SK-N-DZ (cell line): ENCODE measurements at places on chromosomes 2 and 18.

GRCh38 chr2:2590141-2590540 lies 259.1 kb upstream of the MYT1L start:
- no peak for DNase-seq

DNA sequence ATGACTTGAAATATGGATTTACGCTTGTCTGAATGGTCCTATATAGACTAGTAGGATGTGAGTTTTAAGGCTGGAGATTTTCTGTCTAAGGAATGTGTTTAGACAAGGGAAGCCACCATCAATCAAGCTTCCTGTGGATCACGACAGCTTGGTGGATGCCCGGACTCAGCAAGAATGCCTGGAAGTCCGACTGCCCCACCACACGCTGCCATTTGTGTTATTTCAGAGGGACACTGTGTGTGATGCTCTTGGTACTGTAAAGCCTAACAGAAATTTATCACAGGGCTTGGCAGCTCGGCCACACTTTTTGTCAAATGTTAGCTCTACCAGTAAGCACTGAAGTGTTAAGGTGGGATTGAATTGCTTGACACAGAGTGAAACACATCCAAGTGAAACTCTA lies 127.1 kb upstream of the CDH7 start:
- no peak for DNase-seq

GRCh38 chr2:26396734-26397298 lies 4.9 kb upstream of the DRC1 start:
- no peak for DNase-seq

- DNase-seq: no peak
Observed at GRCh38 chr2:38719706-38720105, 31.5 kb downstream of the SRSF7 start.

GRCh38 chr2:113679457-113679856 lies 52.4 kb downstream of the RABL2A start:
- no peak for DNase-seq

DNA sequence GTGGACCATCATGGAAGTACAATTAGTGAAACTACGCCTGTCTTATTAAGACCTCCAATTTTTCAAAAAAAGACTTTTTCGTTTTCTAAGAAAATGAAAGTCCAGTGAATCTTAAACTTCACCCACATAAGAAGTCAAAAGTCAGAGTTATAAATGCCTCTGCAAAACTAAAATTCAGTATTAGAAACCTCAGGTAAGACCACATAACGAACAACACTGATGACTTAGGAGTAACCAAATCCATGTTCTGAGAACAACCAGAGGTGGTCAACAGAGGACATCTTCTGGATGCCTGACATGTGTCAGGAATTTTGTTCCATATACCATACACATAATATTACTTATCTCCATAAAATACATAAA lies 62.4 kb downstream of the RPL31 start:
- no peak for DNase-seq

DNA sequence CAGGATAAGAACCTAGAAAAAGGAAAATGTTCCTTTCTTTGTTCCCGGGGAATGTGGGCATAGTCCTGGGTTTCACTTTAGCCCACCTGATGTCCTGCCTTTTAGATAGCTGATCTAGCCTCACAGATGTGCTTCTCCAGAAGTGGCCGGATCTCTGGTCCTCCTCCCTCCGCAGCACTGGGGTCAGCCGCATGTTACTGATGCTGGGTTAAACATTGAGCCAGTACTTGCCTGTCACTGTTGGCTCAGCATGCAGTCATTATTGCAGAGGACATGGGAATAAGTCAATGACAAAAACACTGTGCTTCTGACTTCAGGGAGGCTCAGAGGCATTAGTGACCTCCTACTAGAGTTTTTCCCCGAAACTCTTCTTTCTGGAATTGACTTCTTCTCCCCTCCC lies 27.6 kb downstream of the NCK2 start:
- no peak for DNase-seq

- DNase-seq: no peak
Observed at GRCh38 chr2:120845277-120845676, 109.6 kb downstream of the GLI2 start.

- no peak for DNase-seq
Observed at GRCh38 chr2:217261452-217261851, 401.6 kb upstream of the TNP1 start.

- no peak for DNase-seq
Observed at GRCh38 chr2:37119157-37119556, 34.8 kb downstream of the GPATCH11 start.

DNA sequence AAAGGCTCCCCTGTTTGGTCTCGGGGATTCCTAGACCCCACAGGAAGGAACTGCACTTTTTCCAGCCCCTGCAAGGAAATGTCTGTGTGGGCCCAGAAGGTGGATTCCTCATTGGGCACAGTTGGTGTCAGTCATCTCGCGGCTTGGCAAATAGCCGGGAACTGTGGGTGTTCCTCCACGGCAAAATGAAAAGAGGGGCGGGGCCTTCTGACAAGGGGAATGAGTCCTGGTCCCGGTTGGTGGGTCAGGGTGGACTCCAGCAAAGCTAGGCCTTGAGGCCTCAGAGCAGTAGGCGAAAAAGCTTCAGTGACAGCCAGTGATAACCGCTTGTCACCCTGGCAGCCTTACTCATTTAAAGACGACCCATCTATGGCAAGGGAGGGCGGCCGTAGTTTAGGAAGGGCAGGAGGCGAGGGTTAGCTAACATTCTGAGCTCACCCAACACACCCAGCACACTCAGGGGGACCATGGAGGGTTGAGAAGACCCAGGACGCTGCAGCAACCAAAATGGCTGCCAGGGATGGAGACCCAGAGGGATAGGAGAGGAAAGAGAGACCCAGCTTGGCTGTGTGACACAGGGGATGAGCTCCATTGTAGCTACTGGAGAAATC lies 16.5 kb downstream of the SLC4A3 start:
- DNase-seq: peak; percentile 76

DNA sequence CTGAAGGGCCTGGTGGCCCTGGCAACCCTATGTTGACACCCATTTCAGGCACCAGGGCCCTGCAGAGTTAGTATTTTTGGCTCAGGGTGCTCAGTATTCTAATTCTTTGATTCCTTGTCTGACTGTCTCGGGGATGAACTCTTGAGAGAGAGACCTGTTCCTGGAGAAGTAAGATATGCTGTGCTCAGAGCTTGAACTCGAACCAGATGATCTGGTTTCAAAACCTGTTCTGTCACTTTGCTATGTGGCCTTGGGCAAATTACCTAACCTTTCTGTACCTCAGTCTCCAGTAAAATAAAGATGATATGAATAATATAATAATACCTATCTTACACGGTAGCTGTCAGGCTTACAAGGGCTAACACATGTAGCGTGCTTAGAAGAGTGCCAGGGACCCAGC lies 294.2 kb downstream of the DYSF start:
- no peak for DNase-seq

DNA sequence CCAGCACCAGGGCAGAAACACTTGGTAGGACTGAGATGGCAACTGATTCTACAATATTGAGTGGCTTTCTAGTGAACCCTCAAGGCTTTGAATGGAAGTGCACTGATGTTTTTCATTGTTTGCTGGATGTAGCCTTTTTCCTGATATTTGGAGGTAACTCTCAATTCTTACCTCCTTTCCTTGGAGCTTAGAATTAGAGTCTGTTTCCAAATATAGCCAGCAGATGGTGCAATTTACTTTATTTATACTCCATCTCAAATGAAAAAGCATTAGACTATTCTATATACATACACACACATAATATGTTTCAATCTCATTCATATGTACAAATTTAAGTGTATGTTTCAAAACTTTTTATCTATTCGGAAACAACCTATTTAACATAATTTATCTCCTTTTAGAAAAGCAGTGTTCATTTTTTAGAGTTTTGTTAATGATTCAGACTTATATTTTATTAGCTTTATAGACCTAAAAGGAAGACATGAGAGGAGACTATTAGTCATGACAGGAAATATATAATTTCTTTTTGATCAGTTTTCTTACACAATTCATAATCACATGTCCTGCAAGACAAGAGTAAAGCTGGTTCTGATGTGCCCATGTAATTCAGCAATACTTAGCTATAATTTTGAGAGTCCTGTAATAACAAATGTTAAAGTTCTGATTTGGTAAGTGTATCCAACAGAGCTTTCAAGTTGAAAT lies 124.8 kb downstream of the NUP35 start:
- DNase-seq: peak; percentile 54

- DNase-seq: no peak
Observed at GRCh38 chr2:20421336-20421987, 25.4 kb upstream of the RHOB start.

GRCh38 chr2:152431370-152432098 lies 96.6 kb downstream of the FMNL2 start:
- DNase-seq: no peak

- DNase-seq: no peak
Observed at GRCh38 chr2:130300258-130300969, 42.3 kb upstream of the IMP4 start.

GRCh38 chr18:34083910-34084535 lies 140.7 kb downstream of the NOL4 start:
- no peak for DNase-seq

- DNase-seq: no peak
Observed at GRCh38 chr2:239727776-239728600, 297.2 kb downstream of the NDUFA10 start.

DNA sequence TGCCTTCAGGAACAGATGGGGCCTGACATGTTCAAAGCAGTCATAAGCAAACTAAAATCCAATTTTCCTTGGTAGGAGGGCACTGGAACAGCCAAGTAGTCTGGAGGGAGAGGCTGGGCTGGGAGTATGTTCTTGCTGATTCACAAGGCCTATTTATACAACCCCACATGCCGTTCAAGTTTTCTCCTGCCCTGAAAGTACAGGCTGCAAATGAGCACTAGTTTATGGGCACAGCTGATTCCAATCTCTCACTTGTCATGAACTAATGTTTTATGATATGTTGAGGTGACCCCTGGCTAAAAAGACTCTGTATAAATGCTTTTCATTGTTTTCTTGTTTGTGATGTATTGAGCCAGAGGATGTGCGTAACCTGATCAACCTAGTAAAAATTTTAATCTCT lies 183.4 kb upstream of the SRD5A2 start:
- DNase-seq: no peak

DNA sequence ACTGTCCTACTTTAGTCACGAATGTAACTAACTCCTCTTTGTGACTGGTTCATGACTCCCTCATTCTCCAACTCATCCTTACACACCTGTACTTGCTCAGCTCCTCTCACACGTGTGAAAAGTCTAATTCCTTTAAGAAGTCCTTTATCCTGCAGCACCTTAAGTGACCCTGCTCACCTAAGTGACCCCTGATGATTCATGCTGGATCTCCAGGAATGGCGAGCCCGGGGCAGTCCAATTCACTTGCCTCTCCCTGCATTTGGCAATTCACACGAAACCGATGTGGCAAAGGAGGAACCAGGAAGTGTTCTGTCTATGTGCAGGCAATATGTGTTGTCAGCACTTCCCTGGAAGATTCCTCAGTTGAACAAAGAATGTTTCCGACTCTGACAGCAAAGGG lies 189.8 kb upstream of the NABP1 start:
- DNase-seq: no peak

DNA sequence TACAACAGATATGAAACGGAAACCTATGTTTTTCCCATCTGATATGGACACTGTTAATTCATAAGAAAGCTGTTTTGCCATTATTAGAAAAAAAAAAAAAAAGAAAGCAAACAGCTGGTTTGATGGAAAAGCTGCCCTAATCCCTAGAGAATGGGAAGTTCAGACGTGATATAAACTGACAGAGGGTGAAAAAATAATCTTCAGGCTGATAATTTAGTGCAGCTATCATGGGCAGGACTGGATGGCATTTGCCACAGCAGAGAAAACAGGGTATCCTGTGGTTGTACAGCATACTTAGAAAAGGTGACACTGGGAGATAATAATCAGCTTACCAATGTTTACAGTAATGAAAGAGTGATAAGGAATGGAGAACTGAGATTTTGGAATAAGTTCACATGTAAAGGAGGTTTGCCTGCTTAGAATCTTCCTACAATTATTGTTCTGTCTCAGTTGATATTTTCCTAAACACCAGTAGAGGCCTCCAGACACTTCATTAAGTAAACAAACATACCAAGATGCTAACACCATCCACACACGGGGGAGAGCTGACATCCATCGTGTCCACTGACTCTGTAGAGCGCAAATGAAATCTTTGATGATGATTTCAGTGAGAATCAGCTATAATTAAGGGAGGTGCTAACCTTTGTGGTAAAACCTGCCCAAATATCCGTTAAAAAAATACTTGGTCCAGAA lies 211.6 kb upstream of the MMADHC start:
- peak; percentile 27 for DNase-seq

GRCh38 chr2:124836416-124836815 lies 811.3 kb downstream of the CNTNAP5 start:
- DNase-seq: no peak

- DNase-seq: no peak
Observed at GRCh38 chr2:67848551-67849285, 214.1 kb downstream of the C1D start.

- no peak for DNase-seq
Observed at GRCh38 chr2:222888716-222889115, 27.9 kb downstream of the ACSL3 start.

- no peak for DNase-seq
Observed at GRCh38 chr18:34957864-34958259, 83.4 kb upstream of the MAPRE2 start.

GRCh38 chr2:238415036-238415764 lies 11.5 kb upstream of the ASB1 start:
- DNase-seq: no peak

GRCh38 chr2:240569523-240569997 lies 1.3 kb downstream of the RNPEPL1 start:
- no peak for DNase-seq

DNA sequence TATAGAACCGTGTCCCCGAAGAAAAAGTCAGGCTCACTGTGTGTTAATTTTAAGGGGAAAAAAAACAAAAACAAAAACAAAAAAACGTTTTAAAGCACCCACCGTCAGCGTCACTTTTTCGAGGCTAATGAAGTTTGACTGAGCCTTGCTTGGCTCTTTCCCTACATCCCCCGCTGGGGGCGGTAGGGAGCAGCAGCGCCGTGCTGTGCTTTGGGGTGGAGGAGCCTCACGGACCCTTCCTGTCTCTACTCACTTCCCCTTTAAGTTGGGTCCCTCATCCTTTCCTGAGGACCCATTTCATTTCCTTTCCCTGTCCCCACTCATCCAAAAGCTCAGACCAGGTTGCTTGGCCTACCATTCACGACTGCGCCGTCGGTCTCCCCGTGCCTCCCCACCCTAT lies 82.8 kb upstream of the RPL31 start:
- DNase-seq: no peak

GRCh38 chr2:71361631-71362030 lies 30.0 kb downstream of the ZNF638 start:
- DNase-seq: no peak

DNA sequence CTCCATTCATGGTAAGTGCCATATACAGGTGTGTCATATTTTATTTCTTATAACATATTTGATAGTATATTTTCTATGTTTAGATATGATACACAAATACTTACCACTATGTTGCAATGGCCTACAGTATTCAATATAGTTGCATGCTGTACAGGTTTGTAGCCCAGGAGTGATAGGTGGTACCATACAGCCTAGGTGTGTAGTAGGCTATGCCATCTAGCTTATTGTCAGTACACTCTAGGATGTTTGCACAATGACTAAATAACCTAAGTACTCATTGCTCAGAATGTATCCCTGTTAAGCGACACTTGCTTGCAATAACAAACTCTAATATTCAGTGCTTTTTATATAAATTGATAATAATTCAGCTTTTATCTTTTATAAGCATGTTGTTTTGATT lies 563.1 kb upstream of the LINC00305 start:
- no peak for DNase-seq
